ENCODE measurements at places on chromosomes 1 and 21.

DNA sequence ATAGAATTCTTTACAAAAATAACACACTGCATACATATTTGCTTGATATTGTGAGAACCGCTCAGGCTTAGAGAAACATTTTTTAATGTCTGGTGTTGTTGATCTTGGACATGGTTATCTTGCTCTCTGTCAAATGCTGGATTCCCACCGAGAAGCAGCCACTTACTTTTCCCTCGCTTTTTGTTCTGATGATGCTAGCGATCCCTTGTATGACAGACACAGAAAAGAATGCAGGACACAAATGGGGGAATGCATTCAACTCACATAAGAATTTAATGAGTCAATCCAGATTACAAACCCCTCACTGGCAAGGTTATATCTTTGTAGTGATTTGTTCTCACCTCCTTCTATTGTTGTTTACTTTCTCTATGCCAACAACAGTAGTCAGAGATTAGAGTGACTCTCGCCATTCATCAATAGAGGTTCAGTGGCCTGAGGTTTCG, 76.8 kb upstream of the AKT3 start:
- DNase-seq, result no peak

- DNase-seq, result no peak
These were observed 199.0 kb downstream of the PDE4B start for GRCh38 chr1:65991694-65992093.

GRCh38 chr1:232380131-232380530, 249.8 kb downstream of the SIPA1L2 start:
- DNase-seq, result no peak

DNA sequence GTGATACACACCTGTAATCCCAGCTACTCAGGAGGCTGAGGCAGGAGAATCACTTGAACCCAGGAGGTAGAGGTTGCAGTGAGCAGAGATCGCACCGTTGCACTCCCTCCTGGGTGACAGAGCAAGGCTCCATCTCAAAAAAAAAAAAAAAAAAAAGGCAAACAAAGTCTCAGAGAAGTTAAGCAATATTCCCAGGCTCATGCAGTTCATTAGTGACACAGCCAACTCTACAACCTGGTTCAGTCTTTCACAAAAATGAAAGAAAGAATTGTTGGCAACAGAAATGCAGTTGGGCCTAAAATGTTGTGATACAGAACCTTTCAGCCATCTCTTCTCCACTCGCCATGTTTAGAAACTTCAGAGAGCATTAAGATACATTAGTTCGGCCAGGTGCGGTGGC, 242.1 kb downstream of the LTN1 start:
- no peak for DNase-seq

- DNase-seq, result peak; percentile 62
These were observed 1.4 kb downstream of the APP start for GRCh38 chr21:26169061-26169610.

DNA sequence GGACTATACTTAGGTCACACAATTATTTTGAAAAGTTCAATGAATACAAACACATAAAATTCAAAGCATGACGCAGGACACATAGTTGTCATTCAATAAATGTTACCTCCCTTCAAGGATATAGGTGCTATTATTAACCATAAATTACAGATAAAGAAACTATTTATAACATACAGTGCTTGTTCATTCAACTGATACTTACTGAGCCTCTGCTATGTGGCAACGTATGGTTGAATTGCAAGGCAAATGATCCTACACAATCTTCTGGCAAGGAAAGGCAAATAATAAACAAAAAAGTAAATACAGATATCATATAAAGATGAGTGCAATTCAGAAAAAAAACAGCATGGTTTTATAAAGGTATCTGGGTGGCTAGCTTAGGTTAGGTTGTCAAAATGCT, 614.7 kb downstream of the LTN1 start:
- no peak for DNase-seq

DNA sequence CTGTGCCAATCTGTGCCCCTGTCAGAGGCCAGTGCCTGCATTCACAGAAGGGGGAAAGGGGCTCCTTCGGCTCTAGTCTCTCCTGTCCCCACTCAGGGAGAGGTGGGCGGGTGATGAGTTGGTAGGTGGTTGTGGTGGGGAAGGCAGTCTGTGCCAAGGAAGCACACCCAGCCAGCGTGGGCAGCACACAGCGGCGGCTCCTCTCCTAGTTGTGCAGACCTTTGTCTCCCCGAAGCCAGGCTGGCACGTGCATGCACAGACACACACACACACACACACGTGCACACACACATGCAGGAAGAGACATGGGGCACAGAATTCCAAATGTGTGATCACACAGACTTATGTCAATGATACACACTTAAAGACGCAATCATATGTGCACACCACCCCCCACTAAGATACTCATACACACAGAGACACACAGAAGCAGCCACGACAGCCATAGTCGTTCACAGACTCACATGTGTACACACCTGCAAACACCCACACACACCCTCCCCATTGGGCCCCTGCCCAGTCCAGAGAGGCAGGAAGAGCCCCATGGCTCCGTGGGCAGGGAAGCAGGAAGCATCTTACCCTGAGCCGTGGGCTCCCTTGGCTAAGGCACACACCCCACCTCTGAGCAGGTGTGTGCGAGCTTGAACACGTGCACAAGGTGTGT, 16.4 kb downstream of the RIMS3 start:
- DNase-seq, result no peak

- DNase-seq, result no peak
These were observed 26.8 kb downstream of the NFIA start for GRCh38 chr1:61109158-61109557.

GRCh38 chr1:84436876-84437655, 38.8 kb downstream of the DNASE2B start:
- no peak for DNase-seq

- no peak for DNase-seq
These were observed 101.5 kb downstream of the ST6GALNAC3 start for GRCh38 chr1:76176000-76176399.

- DNase-seq, result no peak
These were observed 72.3 kb upstream of the ERG start for GRCh38 chr21:38570596-38570995.

DNA sequence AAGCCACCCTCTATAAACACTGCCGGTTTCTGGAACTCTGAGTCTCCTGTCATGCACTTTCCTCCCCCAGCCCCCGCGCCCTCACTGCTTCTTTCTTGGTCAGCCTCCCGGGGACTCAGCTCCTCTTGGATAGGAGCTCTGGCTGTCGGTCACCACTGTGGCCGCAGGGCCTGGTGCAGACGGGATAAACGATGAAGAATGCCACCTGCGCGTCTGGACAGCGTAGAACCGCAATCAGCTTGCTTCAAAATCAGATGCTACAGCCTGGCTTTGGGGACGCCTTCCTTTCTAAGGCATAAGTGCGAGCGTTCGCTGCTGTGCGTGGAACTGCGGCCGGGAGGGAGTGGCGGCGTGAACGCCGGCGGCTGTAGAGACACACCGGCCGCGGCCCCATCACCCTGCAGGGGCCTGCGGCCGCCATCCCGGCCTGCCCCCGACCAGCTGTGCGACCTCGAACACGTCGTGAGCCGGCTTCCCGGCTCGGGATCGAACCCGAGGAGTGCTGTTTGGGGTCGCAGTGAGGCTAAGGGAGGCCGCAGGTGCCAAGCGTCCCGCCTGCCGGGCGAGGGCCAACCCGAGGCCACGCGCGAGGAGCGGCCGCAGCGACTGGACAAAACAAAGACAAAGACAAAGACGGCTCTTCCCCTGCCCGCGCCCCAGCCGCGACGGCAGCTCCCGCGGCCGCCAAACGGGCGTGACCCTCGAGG, 688 bp downstream of the PTTG1IP start:
- peak; percentile 11 for DNase-seq

DNA sequence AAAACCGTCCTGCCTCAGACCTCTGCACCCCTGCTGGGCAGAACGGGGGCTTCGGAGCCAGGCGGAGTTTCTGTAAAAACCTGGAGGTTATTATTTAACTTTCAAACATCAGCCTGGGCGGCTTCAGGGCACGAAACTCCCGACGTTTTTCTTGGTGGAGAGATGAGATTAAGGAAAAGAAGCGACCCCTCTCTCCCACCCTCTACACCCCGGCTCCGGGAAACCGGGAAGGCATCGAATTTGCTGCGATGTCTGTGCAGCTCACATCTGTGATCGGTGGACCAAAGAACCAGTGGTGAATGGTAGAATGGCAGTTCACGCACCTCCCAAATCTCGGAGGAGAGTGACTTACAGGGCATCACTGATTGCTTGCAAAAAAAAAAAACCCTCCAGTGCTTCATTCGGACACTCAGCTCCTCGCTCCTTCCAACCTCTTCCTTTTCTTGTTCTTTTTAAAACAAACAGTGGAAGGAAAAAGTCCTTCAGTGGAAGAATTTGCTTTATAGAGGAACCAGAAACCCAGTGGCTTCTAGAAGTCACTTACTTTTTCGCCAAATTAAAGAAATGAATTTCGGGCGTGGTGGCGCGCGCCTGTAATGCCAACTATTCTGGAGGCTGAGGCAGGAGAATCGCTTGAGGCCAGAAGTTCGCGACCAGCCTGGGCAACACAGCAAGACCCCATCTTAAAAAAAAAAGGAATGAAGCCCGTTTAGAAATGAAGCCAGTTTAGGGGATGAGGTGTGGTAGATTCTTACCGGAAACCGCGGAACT, 884 bp downstream of the PHACTR4 start:
- peak; percentile 33 for DNase-seq

DNA sequence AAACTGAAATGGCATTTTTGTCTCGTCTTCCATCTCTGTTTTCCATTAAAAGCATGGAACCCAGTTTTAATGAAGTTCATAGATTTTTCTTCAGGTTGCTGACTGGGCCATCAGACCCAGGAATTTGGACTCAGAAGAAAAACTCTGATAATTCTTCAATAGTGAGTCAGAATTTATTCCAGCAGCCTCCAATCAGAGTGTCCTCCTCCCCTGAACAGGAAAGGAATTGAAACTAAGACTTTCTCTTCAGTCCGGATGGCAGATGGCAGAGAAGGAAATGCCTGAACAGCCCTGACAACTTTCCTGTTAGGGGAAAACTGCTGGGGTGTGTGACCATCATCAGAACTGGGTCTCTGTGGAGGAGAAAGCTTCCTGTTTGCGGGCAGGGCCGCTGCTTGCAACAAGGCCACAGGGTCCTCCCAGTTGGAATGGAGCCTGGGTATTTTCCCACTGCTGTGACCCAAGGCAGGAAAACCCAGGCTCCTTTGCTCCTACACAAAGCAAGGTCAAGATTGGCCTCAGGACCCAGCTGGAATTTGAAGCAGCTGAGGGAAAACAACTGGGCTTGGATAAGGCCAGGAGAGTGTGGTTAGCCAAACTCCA, 20.7 kb downstream of the CD34 start:
- DNase-seq, result no peak

GRCh38 chr1:58850636-58851035, 66.8 kb upstream of the JUN start:
- no peak for DNase-seq

DNA sequence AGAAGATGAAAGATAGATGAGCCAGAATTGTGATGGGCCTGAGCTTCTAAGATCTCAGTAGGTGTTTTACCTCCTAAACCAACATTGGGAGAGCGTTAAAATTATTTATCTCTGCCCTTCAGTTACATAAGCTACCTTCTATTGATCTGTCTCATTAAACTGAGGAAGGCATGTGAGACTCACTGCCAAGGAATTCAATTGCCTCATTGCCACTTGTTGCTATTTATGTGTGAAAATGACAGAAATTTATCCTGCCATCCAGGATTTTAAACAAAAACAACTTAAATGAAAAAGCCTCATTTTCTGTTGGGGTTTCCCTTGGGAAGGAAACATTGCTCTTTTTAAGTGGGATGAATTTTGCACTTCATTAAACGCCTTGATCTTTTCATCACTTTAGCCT, 78.7 kb upstream of the RUNX1 start:
- DNase-seq, result no peak

GRCh38 chr1:215992620-215993019, 425.5 kb downstream of the KCTD3 start:
- peak; percentile 9 for DNase-seq

DNA sequence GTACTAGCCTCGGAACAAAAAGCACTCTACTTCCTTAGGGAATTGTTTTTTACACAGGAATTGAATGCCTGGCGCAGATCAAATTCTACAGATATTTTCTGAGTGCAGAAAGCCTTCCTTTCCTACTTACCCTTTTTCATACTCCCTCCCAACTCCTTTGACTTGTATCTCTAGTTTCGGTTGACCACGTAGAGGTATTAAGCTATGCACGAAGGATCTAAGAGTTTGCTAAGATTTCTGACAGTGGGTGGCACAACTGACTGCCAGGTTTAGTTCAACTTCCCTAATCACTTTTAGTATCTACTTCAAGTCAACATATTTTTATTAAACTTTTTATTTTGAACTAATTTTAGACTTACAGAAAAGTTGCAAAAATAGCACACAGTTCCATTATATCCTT, 5.0 kb downstream of the TOR1AIP2 start:
- no peak for DNase-seq

GRCh38 chr1:31775210-31775999, 11.3 kb upstream of the ADGRB2 start:
- no peak for DNase-seq

- peak; percentile 44 for DNase-seq
These were observed 1.7 kb upstream of the ZBTB18 start for GRCh38 chr1:244049162-244050013.

GRCh38 chr1:198619375-198620140, 19.3 kb upstream of the PTPRC start:
- no peak for DNase-seq

- DNase-seq, result no peak
These were observed 28.9 kb downstream of the PLPPR5 start for GRCh38 chr1:98975810-98976209.

GRCh38 chr1:29948581-29948980, 712.3 kb downstream of the PTPRU start:
- DNase-seq, result no peak

GRCh38 chr1:24015221-24016210, 35.4 kb upstream of the SRSF10 start:
- DNase-seq, result peak; percentile 81

DNA sequence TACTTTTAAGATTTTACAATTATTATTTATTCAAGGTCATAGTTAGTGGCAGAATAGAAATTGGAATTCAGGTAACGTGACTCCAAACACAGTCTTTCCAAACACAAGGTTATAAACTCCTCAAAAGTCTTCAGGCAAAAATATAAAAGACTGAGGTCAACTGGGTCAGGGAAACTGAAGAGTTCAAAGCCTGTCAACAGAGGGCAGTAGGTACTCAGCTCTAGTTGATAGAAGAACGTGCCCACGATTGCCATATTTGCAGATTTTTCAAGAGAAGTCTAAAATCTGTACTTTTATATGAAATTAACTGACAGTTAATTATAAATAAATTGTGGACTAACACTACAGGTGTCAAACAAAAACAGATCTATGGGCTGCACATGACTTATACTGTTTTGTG, 135.0 kb downstream of the LHX4 start:
- DNase-seq, result peak; percentile 38

DNA sequence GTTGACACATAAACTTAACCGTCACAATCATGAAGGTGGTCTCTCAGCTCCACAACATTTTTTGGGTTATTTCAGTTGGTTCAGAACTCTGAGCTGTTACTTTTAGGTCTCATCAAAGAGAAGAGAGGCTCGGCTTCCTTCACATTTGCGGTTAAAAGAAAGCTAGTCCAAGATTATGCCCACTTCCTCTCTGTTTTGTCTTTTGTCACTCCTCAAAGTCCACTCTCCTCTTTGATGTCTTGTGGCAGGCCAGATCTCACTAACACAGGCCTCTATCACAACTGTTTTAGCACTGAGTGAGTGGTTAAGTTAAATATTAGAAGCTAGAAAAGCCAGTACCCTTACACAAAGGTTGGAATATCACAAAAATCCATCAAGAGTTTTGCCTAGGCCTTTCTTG, 195.7 kb downstream of the FCRL5 start:
- DNase-seq, result no peak

All from HT-29 (cell line).